ENCODE measurements at places on chromosomes 11 and 22.
A peak's percentile ranks its signal among the peaks of the same experiment; 100 is the strongest.

DNA sequence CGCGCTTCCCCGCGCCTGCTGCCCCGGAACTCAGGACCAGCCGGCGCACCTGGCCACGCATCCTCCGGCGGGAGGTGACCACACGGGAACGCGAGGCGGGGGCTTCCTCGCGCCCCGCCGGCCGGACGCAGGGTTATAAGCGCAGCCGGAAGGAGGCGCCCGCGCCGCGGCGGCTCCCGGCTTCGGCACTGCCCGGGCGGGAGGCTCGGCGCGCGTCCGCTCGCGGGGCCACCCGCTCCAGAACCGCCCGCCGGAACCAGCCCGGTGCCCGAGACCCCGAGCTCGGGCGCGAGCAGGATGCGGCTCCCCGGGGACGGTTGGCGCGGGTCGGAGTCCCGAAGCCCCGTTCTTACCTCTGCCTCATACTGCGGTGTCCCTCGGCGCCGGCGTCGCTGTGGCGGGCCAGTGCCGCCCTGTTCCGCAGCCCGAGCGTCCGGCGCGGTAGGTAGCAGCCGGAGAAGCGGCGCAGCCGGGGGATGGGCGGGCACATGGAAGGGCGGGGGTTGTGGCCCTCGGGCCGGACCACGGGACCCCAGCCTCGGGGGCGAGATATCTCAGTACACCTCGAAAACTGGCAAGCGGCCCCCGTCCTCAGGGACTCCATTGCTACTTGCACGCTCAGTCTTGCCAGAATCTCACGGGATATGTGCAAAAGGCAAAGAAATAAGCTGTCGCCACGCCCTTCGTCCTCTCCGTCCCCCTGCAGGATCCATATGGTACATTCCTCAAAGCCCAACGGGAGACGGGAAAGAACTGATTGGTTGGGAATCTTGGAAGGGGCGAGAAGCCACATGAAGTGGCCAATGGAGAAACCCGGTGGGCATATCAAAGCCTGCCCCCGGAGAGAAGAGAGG, 23.1 kb downstream of the MICAL3 start:
- DNase-seq = peak; percentile 96

DNA sequence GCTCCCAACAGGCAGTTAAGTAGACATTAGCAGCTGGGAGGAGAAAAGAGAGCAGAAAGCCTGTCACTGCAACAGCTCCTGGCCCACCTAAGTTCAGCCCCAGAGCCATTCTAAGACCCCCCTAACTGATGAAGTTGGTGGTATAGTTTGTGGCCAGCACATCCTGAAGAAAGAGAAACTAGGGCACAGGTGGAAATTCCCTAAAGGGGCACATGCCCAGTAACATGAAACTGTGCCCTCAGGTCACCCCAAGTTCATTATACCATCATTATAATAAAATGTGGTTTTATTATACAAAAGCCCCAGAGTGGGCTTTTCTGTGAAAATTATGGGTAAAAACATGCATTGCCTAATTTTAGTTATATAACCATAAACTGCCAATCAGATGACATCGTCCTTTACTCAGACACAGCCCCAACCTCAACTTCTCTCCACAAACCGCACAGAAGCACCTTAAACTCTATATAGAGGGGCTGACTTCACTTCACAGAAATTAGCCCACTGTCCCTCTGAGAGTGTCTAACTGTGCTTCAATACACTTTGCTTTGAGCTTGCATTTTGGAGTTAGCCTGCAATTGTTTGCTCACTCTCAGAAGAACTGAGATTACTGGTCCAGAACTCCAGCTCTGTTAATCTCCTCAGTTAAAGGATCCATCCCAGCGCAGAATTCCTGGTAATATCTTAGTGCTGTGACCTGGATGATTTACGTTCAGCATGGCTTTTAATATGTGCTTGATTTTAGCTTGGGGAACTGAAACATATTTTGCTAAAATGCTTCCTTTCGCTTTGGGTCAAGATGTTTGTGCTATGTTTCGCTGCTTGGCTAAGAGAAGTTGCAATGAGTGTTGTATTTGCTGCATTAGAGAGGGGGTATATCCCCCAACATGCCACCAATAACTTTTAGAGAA, 1.8 kb upstream of the APOL3 start:
- DNase-seq = no peak

DNA sequence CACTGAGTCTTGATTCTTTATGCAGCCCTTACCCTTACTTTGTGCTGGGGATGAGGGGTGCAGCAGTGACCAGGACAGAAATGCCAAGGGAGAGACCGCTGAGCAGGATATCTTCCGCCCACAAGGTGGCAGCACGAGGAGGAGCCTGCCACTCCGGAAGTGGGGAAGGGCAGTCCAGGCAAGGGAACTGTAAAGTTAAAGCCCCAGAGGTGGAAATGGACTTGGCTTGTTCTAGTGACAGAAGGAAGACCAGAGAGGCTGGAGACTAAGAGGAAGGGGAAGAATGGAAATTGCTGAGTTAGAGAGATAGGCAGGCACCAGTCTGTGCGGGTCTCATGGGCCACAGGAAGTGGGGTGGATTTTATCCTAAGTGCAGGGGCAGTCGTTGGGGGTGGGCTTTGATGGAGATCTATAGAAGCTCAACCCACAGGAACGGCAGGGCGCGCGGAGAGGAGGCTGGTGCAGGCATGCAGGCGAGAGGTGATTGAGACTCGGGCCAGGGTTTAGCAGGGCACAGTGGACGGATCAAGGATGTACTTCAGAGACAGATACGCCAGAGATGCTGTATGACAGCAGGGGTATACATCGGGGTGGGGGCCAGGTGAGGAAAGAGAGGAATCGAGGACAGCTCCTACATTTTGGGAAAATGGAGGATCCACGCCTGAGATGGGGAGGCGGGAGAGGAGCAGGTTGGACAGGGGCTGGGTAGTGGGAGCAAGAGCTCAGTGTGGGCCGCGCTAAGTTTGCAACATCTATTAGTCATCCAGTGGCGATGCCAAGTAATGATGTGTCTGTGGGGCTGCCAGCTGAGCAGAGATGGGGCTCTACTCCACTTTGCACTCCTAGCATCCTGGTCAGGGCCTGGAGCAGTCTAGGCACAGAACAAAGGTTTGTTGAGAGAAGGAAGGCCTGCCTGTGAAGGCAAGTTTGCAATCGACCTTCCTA, 3.3 kb upstream of the GRK2 start:
- peak; percentile 59 for DNase-seq

DNA sequence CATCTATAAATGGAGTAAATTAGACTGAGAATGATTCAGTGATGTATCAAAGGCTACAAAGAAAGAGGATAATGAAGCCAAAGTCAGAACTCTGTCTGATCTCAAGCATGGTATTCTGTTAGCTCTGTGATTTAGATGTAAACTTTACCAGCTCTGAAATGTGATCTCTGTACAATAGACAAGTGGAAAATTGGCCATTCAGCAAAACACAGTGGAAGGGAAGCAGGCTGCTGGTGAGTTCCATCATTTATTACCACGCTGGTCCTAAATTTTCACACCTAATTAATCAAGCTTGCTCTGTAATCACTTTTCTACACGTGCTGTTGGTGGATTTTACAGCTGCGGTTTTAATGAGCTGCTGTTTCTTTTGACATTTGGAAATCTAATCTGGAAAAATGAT, 145.1 kb upstream of the OPCML start:
- no peak for DNase-seq

- no peak for DNase-seq
Observed at GRCh38 chr11:27059431-27059830, 18.8 kb downstream of the BBOX1 start.

GRCh38 chr11:61264371-61264770, 23.4 kb downstream of the PGA5 start:
- DNase-seq = no peak

DNA sequence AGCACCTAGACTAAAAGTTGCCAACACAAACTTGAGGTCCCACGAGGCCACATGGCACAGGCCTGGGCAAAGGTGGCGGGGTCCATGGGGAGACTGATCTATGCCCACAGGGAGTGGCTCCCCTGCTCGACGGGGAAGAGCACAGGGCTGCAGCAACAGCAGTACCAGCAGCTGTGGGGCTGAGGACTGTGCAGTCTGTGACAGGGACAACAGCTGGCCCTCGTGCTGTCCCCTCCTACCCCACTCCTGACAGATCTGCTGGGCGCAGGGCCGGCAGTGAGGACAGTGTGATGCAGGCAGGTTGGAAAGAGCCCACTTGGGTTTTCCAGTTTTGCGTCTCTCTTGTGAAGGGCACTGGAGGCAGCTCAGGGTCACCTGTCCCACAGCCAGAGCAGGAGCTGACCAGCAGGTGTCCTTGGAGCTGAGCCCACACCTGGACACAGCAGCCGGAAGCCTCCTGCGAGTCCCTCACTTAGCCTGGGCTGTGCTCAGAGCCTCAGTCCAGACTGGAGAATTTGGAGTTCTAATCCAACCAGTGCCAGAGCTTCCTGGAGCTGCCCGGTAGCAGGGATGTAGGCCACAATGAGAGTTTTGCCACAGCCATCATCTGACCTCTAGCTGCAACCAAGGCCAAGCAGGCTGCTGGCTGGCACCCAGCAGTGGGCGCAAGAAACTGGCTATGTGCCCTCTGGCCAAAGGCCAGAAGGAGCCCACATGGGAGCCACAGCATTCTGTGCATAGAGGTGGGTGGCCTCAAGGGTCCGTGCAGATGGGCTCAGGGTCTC, 3.6 kb upstream of the GAS2L1 start:
- DNase-seq = no peak

- no peak for DNase-seq
Observed at GRCh38 chr11:131947511-131947910, 577.1 kb downstream of the NTM start.

- no peak for DNase-seq
Observed at GRCh38 chr22:20839837-20840645, 18.6 kb downstream of the PI4KA start.

DNA sequence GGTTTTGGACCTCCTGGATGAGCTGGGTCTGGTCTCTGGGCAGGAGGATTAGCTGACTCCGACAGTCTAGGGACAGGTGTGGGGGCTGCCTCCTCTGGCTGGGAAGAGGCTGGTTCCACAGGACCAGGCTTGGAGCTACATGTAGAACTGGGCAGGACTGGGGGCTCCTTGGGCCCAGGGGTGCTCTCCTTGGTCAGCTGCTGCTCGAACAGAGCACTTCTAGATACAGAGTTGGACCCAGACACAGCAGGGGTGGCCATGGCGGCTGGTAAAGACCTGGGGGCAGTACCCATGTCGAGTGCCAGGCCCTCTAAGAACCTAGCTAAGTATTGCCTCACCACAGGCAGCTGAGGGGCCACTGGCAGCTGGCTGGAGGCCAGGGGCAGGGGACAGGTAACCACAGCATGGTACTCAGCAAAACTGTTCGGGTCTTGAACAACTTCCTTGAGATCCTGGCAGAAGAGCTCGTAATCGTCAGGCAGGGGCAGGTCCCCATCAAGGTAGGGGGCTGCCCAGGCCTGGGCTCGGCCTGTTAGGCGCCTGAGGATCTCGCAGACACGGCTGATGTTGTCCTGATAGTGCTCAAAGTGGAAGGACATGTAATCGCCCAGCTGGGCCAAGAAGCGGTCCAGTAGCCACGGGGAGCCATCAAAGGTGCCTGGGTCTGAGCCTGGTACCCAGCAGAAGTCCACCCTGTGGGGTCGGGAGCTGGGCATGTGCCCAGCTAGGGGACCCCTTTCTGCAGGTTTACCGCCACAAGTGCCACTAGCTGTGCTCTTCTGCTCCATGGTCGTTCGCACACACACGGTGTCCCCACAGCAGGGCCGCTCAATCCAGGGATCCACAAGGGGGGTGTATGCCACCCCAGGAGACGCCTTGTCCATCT, 3.1 kb downstream of the GNB1L start:
- no peak for DNase-seq

- no peak for DNase-seq
Observed at GRCh38 chr11:35170503-35170902, 31.5 kb downstream of the CD44 start.

DNA sequence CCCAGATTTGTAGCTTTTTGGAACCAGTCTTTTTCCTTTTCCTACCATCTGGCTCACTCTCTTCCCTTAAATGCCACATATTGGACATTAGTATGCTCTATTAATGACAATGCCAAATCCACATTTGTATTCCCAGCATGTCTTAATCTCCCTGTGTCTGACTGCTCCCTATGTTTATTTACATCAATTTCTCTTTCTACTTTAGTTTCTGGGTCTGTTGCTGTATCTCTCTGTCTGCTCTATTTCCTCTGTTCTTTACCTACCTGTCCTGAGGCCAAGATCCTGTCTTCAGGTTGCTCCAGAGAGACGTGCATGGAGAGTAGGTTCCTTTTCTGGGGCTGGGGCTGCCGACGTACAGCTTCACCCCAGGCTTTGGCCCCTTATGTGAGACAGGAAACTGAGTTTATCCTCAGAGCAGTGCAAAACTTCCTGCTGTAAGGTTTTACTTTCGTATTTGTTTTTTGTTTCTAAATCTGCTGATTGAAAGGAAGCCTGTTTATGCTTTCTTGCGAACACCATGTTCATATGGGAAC, 25.6 kb downstream of the OR2AG2 start:
- no peak for DNase-seq

- no peak for DNase-seq
Observed at GRCh38 chr11:86277741-86278140, 24.3 kb upstream of the HIKESHI start.

- DNase-seq = no peak
Observed at GRCh38 chr11:28536504-28537267, 428.5 kb downstream of the METTL15 start.

GRCh38 chr22:45922256-45922655, 54.7 kb downstream of the WNT7B start:
- no peak for DNase-seq

GRCh38 chr11:86800960-86801272, 574 bp downstream of the PRSS23 start:
- no peak for DNase-seq

DNA sequence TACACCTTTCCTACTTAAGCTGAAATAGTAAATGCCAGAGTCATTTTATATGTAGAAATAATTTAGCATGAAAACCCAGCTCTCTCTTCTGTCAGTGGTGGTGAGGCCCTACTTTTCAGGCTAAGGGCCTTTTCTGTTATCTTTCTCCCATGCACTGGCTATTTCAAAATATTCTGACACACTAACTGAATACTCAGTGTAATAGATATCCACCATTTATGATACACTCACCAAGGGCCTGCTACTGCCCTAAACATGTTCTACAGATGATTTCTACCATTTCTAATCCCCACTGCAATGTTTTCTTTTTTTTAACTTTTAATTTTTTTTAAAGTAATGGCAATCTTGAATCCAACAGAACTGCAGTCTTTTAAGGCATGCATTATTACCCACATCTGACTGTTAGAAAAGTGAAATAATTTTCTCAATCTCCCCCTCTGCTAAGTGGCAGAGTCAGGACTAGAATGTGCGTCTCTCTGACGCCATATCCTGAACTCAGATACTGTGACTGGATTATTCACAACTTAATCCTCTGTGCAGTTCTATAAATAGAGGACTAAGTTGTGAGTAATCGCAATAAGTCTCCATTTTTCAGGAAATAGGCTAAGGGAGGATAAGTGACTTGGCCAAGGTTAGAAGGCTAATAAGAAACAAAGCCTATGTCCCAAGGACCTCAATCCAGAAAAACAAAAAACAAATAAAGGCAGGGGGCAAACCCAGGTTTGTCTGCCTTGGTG, 44.0 kb downstream of the GRAMD1B start:
- no peak for DNase-seq

- DNase-seq = no peak
Observed at GRCh38 chr22:50271519-50271970, 1.4 kb upstream of the MAPK11 start.

Data from NCI-H2029 (cell line).